C1 segment of cervical spinal cord (tissue), 14 donors: ENCODE measurements at places on chromosomes 2 and 18.

DNA sequence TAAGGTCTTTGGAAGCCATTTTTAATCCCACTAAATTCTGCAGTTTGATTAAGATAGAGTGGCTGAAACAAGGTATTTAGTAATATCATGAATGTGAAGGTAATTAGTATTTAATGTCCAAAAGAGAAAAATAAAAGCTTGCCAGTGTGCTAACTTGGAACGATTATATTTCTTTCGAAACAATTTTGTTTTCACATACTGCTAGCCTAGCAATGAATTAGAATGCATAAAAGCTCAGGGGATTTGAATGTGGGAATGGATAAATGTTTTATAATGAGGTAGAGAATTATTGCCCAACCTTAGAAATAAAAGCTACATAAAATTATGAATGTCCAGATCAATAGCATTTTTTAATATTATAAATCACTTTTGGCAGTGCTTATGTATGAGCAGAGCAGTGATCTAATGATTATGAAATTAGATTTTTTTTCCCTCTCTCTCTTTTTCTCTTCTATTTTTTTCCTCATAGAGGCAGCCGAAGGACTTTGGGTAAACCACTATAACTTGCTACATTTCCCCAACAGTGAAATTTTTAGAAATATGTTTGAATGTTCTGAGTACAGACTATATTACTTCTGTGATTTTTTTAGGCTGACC lies 75.5 kb downstream of the PLCL1 start:
- DNase-seq: no peak

- no peak for DNase-seq
Measured at GRCh38 chr18:77304268-77304667, 54.6 kb downstream of the GALR1 start.

DNA sequence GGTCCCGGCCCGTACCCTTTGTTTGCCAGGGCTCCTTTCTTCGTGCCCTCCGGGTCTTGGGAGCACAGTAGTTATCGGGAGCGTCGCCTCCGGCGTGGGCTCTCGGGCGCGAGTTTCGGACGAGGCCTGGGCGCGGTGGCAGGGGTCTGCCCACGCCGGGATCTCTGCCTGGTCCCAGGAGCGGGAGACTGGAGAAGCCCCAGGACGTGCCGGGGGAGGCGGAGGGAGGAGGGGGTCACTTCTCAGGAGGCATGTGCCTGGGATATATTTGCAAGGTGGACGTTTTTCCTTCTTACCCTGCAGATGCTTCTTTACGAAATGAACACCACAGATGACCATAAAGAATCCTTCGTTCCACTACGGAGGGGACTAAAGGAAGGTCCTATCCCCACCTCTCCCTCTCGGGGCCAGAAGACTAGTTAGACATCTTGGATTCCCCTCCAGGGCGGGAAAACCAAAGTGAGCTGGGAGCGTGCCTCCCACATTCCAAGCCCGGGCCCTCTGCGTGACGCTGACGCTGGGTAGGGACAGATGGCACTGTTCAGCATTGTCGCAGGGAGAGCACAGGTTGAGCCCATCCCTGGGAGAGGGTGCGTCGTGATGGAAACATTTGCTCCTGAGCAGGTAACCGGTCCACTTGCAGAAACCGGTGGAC lies 483 bp upstream of the FHL2 start:
- no peak for DNase-seq

GRCh38 chr2:147511491-147511948 lies 333.3 kb upstream of the ACVR2A start:
- peak; percentile 1 for DNase-seq

GRCh38 chr2:69226903-69227302 lies 160.1 kb downstream of the GFPT1 start:
- DNase-seq: no peak

- no peak for DNase-seq
Measured at GRCh38 chr2:19351899-19352697, 6.3 kb downstream of the OSR1 start.

GRCh38 chr2:9714630-9715214 lies 83.9 kb upstream of the YWHAQ start:
- no peak for DNase-seq

DNA sequence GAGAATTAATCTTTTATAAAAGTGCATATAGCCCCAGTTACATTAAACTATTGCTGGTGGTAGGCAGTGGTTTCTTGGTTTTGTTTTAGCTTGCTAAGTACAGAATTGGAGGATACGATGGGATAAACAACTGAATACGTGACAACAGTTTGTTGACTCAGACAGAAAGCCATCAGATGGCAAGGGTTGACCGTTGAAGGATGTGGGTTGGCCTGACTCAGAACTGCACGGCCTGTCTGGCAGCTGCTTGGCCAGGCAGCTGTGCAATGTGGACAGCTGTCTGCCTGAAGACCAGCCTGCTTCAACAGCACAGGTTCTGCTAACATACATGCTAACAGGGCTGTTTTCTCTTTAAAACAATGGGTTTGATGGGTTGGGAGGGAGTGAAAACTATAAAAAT lies 46.6 kb downstream of the PRKRA start:
- DNase-seq: no peak

GRCh38 chr2:204431529-204431928 lies 113.7 kb upstream of the PARD3B start:
- DNase-seq: no peak

DNA sequence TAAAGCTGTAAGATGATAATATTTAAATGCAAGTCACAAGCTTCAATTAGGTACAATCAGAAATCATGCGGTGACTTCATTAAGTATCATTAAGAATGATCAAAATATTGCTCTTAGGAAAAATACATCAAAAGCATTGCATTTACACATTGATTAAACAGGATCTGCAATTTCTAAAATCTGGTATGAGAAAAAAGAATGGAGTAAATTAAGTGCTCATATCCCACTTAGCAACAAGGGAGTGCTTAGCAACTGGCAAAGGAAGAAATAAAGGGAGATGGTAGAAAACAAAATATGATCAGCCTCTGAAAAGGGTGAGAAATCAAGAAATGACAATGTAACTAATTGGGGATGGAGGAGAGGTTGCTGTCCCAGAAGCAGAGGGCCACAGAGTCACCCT lies 1918.2 kb upstream of the PIK3C3 start:
- no peak for DNase-seq

- DNase-seq: no peak
Measured at GRCh38 chr2:27572439-27572838, 10.4 kb upstream of the ZNF512 start.

DNA sequence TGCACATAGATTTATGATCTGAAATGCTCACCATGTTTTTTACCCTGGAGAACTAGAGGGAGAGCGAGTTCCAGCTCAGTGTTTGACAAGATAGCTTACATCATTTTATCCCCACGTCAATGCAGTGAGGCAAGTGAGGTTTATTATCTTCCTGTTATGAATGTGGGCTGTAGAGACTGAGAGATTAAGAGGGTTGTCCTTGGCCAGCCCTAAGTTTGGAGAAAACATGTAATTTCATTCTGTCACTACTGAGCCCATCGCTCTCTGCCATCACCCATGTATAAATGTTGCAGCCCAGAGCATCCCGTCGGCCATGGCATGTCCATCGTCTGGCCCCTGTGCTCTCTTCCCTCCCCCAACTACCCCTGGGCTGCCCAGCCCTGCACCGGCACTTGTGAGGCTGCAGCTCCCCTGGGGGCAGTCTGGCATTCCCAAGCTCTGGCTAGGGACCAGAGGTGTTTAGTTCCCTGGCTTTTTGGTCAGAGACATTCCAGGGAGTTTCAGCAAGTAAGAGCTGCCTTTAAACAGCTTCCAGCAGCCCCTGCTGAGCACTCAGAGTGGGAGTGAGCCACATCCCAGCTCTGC lies 136.7 kb downstream of the ANTXR1 start:
- DNase-seq: no peak

DNA sequence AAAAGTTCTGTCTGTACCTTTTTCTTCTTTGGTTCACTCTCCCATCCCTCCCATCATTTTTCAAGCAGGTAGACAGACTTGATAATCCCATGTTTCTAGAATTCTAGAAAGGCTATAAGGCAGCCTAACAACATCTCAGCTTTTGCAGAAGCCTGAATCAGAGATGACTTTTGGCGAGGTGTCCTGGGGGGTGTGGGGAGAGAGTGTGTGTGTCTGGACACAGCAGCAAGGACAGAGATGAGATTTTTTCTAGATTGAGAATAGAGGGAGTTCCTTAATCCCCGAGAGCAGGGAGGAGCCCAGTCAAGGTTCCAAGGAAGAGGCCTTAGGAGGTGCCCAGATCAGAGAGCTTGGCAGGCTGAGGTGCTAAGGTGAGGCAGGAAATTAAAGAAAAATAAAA lies 22.0 kb upstream of the LAPTM4A start:
- no peak for DNase-seq

GRCh38 chr2:47303341-47304148 lies 99.4 kb upstream of the MSH2 start:
- DNase-seq: no peak

DNA sequence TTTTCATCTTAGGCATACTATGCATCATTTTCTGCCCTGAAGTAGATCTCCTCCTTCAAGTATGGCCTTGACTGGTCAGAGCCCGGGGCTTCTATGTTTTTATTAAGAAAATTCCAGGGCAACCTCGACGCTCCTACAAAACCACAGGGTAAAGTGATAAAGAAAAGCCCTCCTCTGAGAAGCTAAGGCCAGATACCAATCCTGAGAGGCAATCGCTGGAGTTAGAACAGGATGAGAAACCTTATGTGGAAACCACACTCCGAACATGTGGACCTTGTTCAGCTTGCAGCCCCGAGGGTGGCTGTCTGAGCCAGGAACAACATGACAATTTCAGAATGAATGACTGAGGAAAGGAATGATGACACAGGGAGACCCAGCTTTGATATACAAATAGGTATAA lies 35.6 kb downstream of the RMC1 start:
- DNase-seq: no peak

DNA sequence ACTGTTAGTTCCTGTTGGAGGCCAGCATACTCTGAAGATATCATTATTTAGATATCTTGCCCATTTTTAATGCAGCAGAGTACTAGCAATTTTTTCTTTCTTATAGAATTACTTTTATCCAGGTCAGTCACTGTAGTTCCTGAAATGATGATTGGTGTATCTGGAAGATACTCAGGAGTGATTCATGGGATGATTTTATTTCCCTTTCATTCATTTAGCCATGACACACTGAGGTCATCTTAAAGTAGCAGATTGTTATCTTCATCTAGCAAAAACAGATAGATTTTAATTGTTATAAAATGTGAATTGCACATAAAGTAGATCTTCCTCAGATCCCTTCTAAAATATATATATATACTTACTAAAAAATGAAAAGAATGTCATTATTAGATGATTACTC lies 109.1 kb downstream of the PIK3C3 start:
- DNase-seq: no peak

- no peak for DNase-seq
Measured at GRCh38 chr2:45709137-45709536, 57.7 kb downstream of the PRKCE start.

DNA sequence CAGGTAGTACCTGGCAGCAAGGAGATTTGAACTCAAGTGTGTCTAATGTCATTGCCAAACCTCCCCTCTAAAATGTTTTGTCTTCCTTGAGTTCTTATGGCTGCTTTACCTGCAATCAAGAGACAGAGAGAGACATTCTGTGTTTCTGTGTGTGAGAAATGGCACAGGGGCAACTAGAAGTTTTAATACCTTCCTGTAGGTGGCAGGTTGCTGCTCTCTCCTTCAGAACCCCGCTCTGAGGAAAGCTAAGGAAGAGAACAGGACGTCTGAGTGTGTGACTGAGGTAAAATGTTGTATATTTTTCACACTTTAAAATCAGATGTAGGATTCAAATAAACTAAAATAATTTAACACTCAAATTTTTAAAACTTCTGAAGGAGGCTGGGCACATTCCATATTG lies 19.2 kb downstream of the DTNA start:
- no peak for DNase-seq

- DNase-seq: no peak
Measured at GRCh38 chr2:196566961-196567666, 72.4 kb upstream of the CCDC150 start.

DNA sequence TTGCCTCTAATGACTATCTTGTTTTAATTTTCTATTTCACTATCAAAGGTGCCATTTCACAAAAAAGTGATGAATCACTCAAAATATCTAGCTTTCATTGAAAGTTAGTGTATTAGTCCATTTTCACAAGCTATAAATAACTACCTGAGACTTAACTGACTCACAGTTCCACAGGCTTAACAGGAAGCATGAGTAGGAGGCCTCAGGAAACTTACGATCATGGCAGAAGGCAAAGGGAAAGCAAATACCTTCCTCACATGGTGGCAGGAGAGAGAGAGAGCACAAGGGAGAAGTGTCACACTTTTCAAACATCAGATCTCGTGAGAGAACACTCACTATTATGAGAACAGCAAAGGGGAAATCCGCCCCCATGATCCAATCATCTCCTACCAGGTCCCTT lies 1220.4 kb upstream of the ZEB2 start:
- DNase-seq: no peak

GRCh38 chr2:140275427-140275826 lies 1495.2 kb upstream of the NXPH2 start:
- DNase-seq: no peak

DNA sequence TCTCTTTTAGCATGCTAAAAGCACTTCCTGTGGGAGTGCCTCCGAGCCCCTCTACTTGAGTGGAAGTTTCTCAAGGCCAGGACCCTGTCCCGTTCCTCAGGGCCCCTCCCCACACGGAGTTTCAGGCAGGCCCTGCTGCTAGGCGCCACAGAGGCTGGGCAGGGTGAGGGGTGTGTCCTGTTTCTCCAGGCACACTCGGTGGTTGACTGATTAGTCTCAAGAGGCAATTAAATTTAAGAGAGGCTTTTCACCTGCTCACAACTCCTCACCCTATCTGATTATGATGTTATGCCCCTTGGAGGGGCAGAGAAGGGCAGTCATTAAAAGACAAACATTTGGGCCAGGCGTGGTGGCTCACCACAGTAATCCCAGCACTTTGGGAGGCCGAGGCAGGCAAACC lies 160.8 kb upstream of the HAAO start:
- no peak for DNase-seq

DNA sequence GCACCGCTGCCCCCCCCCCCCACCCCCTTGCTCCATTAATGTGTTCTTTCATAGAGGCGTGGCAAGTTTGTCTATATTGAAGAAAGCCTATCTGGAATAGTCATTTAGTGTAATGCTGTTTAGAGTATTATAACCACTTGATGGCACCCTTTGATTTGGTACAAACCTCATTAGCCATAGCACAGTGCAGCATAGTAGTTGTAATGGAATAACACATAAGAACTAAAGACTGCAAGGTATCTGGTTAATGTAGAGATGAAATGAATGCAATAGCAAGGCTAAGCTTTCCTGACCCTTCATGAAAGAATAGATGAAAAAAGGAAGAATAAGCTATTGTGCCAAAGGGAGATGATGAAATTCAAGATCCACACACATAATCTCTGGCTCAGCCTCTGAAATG lies 81.9 kb downstream of the EHBP1 start:
- no peak for DNase-seq

GRCh38 chr2:215760091-215760490 lies 253.3 kb downstream of the MREG start:
- DNase-seq: no peak
